ENCODE measurements at places on chromosomes 4 and X.

DNA sequence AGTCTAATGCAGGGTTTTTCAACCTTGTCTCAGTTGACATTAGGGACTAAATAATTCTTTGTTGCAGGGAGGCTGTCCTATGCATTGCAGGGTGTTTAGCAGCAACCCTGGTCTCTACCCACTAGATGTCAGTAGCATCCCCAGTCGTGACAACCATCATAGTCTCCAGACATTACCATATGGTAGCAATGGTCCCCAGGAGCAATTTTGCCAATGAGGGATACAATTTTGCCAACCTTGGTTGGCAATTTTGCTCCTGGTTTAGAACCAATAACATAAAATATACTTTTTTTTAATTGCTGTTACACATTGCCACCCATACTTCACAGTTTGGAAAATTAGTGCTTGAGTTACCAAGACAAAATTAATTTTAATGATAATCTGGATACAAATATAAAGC is 6.0 kb downstream of the EREG start:
- peak; percentile 55 for DNase-seq

GRCh38 chr4:126028876-126029275 is 714.1 kb downstream of the FAT4 start:
- no peak for DNase-seq

GRCh38 chrX:50769389-50770063 is 44.5 kb downstream of the SHROOM4 start:
- DNase-seq: no peak

GRCh38 chrX:133983974-133984845 is 1.2 kb downstream of the GPC3 start:
- DNase-seq: no peak

DNA sequence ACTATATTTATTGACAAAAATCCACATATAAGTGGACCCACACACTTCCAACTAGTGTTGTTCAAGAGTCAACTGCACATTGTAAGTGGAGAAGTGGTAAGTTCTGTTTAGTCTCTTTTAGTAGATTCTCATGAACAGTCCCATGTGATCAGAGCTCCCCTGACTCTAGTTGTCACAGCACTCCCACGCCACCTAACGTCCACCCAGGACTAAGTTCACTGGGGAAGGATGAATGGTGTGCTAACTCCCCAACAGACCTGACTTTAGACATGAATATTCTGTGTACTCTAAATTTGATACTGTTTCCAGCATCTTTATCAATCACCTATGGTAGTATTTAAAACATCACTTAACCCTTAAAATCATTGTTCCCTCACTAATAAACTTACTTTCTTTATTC is 59.8 kb downstream of the PACRGL start:
- no peak for DNase-seq

DNA sequence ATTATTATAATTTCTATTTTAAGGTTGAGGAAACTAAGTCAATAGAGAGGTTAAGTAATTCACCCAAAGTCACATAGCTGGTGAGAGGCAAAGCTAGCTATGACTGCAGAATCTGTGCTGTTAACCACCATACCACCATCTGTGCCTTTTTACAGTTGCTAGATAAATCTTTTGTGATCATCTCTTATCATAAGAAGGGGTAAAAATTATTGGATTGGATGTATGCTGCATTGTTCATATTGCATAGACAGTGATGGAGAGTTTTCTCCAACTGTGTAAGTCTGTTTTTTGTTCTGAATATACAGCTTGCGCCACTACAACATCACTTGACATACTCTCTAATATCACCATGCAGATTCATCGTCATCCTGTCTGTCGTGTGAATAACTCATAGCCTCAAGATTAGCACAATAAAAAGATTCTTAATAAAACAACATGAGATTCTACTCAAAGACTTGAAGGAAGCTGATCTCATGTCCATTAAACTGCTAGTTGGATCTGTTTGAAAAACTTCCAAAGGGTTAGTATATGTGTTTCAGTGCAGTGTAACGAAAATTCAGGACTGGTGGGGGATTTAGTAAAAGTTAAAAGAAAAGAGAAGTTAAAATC is 495.9 kb downstream of the SPRY1 start:
- no peak for DNase-seq

DNA sequence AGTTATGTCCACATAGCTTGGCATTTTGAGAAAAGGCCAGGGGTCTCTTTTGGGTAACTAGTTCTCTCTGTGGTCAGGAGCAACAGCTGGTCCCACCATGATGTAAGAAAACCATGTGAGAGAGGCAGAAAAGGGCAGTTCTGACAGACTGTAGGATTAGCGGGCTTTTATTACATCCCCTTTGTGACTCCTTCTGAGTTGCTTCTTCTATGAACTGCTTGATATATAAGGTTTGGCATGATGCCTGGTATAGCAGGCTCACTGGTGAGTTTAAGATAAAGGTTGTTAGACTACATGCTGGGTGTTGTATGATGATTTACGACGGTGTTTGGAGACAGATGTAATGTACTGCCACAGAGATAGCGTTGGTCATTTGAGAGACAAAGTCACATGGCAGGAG is 2308.1 kb upstream of the AGA start:
- DNase-seq: no peak

DNA sequence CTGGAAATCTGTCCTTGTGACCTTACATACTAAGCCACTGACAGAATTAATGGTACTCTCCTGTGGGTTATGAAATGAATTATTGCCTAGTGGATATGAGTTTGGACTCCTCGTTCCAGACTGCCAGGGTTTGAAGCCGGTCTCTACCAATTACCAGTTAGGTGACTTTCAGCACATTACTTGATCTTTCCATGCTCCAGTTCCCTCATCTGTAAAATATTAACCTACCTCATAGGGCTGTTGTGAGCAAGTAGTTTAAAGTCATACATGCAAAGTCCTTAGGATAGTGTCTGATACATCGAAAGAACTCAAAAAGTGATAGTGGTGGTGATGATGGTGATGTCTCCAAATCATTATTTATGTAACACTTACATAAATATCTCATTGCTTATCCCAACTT is 373.5 kb upstream of the ARX start:
- DNase-seq: no peak

DNA sequence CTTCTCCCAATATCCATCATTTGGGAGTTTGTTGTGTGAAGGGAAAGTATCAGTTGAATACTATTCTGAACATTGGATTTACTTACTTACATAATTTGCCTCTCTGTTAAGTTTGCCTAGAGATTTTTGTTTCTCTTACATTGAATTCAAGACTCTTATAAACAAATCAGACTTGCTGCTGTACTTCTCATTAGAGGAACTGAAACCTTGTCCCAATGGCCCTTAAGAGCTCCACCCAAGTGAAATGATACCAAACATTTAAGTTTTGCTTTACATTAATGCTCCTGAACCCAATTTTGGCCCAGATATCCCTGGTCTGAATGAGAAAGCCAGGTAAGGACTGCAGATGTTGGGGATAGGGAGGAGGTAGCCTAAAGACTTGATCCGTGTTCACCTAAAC is 32.0 kb downstream of the HAND2 start:
- no peak for DNase-seq

DNA sequence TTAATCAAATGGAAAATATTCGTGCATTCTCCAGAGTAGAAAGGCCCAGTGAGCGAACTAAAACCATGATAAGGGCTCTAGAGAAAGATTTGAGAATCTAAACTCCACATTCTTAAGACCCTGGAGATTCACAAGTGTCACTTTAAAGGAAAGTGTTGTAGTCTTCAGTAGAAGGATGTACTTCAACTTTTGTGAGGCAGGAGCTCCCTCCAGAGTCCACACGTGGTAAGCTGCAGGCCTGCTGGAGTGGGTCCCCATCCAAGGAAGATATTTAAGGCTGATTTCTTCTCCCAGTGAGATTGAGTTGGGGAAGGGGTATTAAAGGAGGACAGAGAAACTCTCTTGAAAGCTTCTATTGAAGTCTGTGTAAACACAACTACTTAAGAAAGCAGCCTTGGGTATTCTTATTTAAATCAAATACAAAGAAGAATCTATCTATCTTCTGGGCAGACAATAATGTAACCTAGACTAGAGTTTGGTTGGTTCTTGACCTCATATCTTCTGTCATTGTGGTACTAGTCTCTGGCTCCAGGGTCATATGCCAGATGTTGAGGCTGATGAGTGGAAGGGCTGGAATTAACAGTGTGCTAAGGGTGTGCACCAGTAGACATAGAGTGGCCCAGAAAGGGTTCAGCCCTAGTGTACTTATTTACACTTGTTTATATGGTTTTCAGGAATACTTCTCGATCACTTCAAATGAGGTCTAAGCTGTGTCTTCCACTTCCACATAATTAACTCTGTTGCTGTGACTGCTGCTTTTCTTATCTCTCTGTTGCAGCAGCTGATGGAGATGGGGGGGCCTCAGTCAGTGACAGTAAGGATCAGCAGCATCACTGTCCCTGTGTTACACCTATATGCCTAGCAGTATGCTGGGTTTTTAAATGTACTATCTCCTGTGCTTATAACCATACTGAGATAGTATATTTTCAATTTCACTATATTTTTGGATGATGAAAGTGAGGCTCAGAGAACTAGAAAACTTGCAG is 76.1 kb downstream of the HMGB2 start:
- peak; percentile 61 for DNase-seq

DNA sequence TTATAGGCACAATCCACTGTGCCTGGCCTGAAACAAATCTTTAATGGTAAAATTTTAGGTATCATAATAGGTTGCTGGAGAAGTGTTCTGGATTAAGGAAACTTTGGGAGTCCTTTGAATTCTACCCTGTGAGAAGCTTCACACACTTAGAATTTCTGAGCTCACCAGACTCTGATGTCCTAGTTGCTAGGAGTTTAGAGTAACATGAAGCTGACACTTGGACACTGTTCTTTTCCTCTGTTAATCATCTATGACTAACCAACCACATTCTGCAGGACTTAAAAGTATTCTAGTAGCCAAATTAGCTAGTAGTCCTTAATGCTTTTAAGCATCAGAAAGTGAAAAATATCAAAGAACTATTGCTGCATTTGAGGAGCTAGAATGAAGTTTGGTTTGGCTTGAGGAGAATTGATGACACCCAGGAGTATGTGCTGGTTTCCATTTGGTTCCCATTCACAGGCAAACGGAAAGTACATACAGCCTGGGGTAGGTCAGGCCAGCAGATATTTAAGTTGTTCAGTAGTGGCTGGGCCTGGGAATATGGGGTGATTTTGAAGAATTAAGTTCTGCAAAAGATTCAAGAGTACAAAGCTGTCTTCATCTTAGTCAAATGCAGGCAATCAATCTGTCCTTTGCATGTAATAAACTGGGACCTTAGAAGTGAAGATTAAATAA is 38.8 kb upstream of the IGFBP7 start:
- DNase-seq: peak; percentile 76

DNA sequence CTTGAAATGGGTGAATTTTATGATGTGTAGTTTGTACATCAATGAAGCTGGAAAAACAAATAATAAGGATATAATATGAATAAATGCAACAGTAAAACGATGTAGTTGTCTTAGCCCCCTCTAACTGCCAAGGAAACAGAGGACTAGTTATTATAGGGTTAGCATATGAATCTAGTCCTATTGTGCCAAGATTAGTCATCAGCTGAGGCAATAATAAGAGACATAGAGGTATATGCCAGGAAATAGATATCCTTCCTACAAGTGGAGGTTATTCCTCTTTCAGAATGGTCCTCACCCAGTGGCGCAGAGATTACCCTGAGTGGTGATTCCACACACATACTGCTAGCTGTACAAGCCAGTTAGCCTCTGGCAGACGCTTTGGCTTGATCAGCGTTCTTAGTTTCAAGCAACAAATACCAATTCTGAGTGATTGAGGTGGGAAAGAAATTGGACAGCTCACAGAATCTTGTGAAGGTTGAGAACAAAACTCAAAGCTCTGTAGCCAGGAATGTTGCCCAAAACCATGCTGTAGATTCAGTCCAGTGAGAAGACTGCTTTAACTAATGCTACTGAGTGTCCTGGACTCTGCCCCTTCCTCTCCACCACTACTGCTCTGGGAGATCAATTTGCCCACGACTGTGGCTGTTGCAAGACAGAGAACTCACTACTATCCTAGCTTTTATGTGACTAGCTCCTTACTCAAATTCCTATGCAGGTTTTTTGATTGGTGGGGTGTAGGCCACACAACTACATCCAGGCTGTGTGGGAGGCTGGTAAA is 27.0 kb upstream of the ZNF280C start:
- no peak for DNase-seq
